ENCODE measurements at places on chromosomes 5 and 9.
A peak's percentile ranks its signal among the peaks of the same experiment; 100 is the strongest.

DNA sequence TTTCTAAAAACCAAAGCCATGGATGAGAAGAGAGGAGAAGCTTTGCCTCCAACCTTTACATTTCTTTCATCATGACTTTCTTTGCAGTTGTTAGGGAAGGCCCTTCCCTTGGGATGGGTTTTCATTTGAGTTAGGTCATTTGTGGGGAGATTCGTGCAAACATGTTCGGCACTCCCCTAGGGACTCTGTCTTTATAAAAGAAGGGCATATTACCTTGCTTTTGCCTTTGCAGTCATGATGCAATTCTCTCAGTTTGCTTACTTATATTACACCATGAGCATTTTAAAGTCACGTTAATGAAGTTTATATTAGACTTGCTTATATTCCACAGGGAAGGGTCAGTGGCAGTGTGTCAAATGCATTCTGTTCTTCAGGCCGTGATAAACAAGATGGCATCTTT, 289.3 kb upstream of the WWC1 start:
- no peak for DNase-seq

DNA sequence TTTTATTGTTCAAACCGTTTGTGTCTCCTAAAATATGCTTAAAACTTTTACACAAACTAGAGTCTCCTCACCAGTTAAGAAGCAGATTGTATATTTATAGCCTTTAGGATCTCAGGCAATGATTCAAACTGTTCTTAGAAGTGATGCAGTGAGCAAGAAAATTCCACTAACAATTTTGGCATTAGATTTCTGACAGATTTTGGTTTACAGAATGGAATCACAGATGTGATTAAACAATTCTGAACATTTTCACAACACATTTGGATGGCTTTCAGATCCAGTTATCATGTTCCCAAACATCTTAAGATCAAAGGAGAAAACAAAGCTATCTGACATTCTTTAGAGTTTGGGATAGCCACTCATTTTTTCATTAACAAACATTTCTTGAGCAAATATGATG, 181.7 kb upstream of the RIOK2 start:
- DNase-seq: no peak

DNA sequence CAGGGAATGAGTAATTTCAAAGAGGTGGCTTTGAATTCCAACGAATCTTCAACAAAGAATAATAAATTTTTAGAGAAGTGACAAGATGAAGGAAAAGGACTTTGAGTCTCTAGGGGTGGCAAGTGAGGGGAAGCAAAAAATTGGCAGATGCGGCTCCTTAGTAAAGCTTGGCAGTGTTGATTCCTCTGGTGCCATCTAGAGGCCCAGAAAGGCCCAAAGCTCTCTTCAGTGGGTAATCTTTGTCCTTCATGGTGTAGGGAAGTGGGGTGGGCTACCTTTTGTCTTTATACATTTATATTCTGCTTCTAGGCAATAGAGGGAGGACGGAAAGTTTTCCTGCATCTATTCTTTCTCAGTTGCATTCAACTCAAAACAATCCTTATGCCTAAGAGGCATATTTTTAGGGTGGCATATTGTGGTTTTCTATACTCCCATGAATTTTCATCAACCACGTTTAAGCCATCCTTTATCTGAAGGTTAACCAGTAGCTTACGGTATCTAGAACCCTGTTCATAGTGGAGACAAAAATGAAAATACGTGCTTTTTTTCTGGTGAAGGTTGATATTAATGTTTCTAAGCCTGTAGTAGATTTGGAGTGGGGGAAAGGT, 17.5 kb upstream of the ROPN1L start:
- no peak for DNase-seq

- DNase-seq: no peak
Measured at GRCh38 chr5:92147798-92148197, 764.7 kb upstream of the ARRDC3 start.

DNA sequence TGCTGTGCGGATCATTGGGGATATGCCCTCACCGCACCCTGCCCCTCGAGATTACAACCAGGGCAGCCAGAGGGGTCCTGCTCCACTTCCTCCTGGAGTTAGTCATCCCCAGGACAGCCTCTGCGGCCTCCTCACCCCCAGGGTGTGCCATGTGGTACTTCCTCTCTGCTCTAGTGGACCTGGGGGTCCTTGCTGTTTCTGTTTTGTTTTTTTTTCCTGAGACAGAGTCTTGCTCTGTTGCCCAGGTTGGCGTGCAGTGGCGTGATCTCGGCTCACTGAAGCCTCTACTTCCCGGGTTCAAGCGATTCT, 5.2 kb upstream of the FCN1 start:
- peak; percentile 12 for DNase-seq

- no peak for DNase-seq
Measured at GRCh38 chr9:116635908-116636307, 51.2 kb upstream of the TRIM32 start.

GRCh38 chr9:118088090-118088489, 383.9 kb downstream of the TLR4 start:
- DNase-seq: no peak

DNA sequence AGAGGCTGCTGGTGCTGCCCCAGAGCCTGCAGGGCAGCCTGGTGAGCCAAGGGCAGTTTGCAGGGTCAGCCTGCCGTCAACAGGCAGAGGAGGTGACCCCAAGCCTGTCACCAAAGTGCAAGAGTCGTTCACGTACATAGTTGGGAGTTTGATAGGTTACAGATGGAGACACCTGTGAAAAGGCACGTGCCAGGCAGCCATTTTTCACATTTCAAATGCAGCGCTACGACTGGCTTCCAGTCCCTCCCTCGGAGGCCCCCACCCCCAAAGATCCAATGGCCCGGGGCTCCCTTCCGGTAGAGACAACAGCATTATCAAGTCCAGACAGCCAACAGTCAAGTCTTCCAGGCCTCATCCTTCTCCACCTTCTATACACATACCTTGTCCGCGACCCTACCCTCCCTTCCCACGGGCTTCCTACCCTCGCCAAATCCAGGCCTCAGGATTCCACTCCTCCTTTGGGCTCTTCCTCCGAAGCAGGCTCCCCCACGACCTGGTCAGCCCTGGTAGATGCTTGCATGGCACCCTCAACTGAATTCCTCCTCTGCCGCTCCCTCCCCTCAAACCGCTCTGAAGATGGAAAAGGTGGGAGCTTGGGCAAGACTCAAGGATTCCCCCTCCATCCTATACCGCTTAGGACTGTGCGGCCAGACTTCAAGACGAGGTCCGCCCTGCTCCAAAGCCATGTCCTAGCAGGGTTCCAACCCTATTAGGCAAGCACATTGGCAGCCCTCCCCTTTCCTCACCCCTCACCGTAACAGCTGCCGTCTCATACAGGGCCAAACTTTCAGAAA, 13.2 kb downstream of the HNRNPH1 start:
- no peak for DNase-seq

GRCh38 chr5:132229236-132229635, 1.6 kb upstream of the P4HA2 start:
- DNase-seq: no peak

DNA sequence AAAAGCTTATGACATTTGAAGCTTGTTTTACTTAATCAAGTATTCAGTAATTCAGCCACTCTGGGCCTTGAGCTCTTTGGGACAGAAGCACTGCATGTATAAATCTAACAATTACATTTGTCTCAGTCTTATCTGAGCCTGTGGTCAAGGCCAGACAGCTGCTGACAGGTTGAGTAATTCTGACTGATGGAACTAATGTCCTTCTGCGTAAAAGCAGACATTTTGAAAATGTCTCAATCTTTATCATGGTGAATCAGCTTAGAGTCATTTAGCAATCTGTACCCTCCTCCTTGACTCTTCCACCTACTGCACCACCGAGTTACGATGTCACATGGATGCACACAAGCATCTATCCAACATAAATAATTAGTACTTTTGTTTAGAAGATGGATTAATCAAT, 400.0 kb downstream of the ARRDC3 start:
- DNase-seq: no peak

- DNase-seq: no peak
Measured at GRCh38 chr9:93107151-93107824, 11.3 kb downstream of the CARD19 start.

GRCh38 chr9:125902214-125902613, 155.0 kb downstream of the PBX3 start:
- no peak for DNase-seq

All from stimulated activated CD4-positive, alpha-beta T cell treated with anti-CD3 and anti-CD28 coated beads, Interleukin-2, amount 100 ng/mL, for 24 hours (primary cell).